ENCODE measurements at places on chromosomes 4 and X. TPM values are rescaled to one million over a fixed set of nuclear protein-coding genes. Genes with fewer than 3 reads are reported as not detected.

The ALPK1 gene
- polyA plus RNA-seq = 2.5 TPM

The DKK2 gene
- polyA plus RNA-seq = 2.3 TPM

The SYN1 gene
- polyA plus RNA-seq = 79.5 TPM

The MTTP gene
- polyA plus RNA-seq = 5.7 TPM

The KCNE5 gene
- 0.50 TPM for polyA plus RNA-seq

The FAT1 gene
- polyA plus RNA-seq = 11.9 TPM

The PRKG2 gene
- not detected for polyA plus RNA-seq

Measured in Purkinje cell (primary cell).